Kidney (tissue), 22 donors: ENCODE measurements at places on chromosomes 12 and 14. TPM values are rescaled to one million over a fixed set of nuclear protein-coding genes. Genes with fewer than 3 reads are reported as not detected.
A peak's percentile ranks its signal among the peaks of the same experiment; 100 is the strongest.

DNA sequence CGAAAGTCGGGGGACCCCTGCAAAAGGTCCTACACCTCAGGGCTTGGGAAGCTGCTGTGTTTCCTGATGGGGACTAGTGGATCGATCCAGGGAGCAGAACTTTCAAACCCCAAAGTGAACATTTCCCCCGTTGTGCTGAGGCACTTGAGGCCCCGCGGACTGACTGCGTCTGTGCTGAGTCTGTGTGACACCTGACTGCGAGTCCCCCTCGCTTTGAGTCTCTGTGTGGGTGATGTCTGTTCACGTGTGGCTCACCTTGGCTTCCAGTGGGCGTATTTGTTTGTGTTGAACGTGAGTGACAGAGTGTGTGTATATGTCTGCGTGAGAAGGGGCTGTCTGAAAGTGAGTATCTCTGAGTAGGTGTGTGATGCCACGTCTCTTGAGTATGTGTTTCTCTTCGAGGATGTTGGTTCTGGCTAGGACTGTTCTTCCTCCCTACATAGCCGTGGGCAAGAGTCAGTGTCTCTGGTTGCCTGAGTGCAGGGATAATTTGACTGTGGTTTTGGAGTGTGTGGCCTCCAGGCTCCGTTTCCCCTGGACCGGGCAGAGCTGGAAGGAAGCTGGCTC lies 1.3 kb downstream of the TEAD4 start:
- no peaks in the 10 kb centered on the region for H3K36me3 ChIP-seq
- peaks cover 4% of the 10 kb centered on the region for H3K4me1 ChIP-seq
- no peak for DNase-seq

DNA sequence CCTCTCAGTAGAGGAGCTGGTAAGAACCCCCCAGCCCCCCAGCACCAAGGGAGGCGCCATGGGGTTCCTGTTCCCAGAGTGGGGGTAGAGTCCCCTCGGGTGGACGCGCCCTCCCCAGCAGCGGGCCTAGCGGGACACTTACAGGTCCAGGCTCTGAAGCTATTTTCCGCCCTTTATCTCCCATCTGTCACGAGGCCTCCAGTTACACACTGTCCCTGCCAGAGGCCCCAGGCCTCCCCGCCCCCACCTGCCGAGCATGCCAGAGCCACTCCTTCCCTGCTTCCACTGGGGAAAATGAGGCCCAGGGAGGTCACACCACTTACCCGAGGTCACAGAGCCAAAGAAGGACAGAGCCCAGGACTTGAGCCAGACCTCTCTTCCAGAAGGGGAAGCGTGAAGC lies 3.1 kb downstream of the C14orf180 start:
- H3K4me1 ChIP-seq = peaks cover 1% of the 10 kb centered on the region
- H3K27me3 ChIP-seq = no peaks in the 10 kb centered on the region
- no peaks in the 10 kb centered on the region for H3K36me3 ChIP-seq
- no peak overlapping the region for H3K27ac ChIP-seq
- H3K4me3 ChIP-seq = no peak overlapping the region

DNA sequence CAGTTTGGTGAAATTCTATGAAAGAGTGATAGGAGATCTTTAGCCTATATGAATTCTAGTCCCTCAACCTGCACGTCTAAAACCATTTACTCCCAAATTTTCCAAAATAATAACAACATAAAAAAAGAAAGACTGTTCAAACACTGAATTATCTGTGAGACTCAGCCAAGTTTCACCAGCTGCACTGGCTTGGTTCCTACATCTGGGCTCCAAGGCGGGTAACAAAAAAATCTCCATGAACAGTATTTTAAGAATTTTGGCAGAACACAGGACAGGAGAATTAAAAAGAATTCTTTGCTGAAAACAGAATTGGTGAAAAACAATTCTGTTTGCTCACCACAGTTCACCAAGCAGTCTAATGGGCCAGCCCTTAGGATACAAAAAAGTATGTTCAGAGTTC lies 536.8 kb upstream of the ATP2B1 start:
- DNase-seq = no peak
- no peaks in the 10 kb centered on the region for H3K27me3 ChIP-seq
- no peaks in the 10 kb centered on the region for H3K4me1 ChIP-seq
- no peak overlapping the region for H3K27ac ChIP-seq

DNA sequence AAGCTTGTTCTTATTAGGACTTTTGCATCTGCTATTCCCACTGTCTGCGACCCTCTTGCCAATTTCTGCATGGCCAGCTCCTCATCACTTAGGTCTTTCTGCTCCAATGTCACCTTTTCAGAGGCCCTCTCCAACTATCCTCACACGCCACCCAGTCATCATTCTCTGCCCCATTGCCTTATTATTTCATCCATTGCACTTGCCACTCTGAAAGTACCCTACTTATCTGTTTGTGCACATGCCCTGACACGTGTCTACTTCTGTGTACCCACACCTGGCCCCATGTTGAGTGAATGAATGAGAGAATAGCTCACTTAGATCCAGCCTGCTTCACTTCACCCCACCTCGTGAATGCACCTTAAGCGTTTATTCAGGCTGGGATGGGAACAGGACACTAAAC lies 218.7 kb upstream of the TBX3 start:
- no peaks in the 10 kb centered on the region for H3K36me3 ChIP-seq
- no peak overlapping the region for H3K4me3 ChIP-seq
- no peaks in the 10 kb centered on the region for H3K27me3 ChIP-seq
- no peak for DNase-seq
- H3K4me1 ChIP-seq = no peaks in the 10 kb centered on the region
- H3K27ac ChIP-seq = no peak overlapping the region

GRCh38 chr12:25767606-25768005 lies 190.9 kb upstream of the RASSF8 start:
- H3K27me3 ChIP-seq = no peaks in the 10 kb centered on the region
- no peaks in the 10 kb centered on the region for H3K4me1 ChIP-seq
- no peak overlapping the region for H3K27ac ChIP-seq
- no peak for DNase-seq

Gene ANAPC7
- 47.8 TPM for total RNA-seq

Gene PAH
- 8.7 TPM for total RNA-seq

DNA sequence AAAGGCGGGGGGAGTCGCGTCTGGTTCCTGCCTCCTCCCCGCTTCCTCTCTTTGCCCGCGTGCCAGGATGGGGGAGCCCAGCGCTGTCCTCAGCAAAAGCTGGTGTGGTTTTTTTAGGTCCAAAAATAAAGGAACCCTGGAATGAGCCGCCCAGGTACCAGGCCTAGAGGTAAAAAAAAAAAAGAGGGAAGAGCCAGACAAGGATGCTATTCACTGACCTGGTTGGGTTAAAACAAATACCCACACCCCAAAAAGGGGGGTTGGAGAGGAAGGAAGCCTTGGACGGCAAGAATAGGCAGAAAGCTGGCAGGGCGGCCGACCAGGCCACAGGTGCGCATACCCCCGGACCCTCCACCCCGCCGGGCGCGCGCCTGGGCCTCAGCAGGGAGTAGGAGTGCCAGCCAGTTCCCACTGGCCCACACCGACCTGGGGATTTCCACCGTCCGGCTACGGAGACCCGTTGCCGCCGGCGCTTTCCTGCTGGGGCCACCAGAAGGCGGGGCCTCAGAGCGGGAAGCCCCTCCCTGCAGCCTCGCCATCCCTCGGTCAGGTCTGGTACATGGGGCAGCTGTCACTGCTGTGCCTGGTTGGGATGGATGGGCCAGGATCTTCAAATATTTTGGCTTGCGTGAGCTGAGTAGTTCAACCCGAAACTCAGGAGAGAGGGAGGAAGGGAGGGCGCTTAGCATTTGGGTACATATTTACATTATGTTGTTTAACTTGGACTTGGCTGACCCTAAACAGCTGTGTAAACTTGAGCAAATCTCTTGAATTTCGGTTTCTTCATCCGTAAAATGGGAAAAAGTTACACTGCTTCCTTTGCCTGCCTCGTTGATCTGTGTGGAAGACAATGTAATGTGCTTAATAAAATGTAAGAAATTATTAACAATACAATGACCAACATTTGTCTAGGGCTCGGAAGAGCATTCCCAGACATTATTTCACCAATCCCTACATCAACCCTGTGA lies 5.4 kb upstream of the IRF2BPL start:
- H3K4me1 ChIP-seq = peaks cover 44% of the 10 kb centered on the region
- H3K27me3 ChIP-seq = no peaks in the 10 kb centered on the region
- peak overlapping the region; percentile 93 for H3K27ac ChIP-seq
- DNase-seq = peak; percentile 92
- no peaks in the 10 kb centered on the region for H3K36me3 ChIP-seq
- peak overlapping the region; percentile 63 for H3K4me3 ChIP-seq

DNA sequence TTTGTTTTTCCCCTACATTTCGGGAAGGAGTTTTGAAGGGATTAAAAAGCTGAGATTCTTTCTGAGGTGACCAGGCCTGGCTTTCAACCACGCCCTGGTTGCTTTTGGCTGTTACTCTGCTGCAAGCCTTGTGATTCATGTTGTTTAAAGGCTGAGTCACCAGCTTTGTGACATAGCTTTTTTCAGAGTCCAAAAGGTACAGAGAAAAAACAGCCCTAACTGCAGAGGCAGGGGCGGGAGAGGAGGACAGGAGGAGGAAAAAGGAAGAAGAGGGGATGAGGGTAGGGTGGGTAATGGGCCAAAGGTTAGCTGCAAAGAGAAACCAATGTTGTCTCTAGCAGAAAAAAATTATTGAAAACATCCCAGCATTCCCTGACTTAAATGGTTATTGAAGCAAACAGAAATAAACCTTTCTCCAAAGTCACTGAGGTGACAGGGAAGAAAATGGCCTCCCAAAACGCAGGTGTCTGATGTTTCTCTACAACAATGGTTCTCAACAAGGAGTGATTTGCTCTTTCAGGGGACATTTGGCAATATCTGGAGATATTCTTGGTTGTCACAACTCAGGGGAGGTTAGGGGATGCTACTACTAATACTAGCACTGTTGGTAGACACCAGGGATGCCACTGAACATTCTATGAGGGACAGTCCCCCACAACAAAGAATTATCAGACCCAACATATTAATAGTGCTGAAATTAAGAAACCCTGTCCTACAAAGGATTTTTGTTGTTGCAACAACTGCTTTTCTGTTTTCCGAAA lies 2.1 kb upstream of the UBC start:
- peak overlapping the region; percentile 61 for H3K4me3 ChIP-seq
- no peaks in the 10 kb centered on the region for H3K27me3 ChIP-seq
- peak; percentile 56 for DNase-seq
- H3K36me3 ChIP-seq = peaks cover 2% of the 10 kb centered on the region
- H3K4me1 ChIP-seq = peaks cover 23% of the 10 kb centered on the region

- H3K4me1 ChIP-seq = no peaks in the 10 kb centered on the region
- H3K36me3 ChIP-seq = no peaks in the 10 kb centered on the region
- no peaks in the 10 kb centered on the region for H3K27me3 ChIP-seq
- H3K27ac ChIP-seq = no peak overlapping the region
These were observed 102.0 kb upstream of the ARID2 start for GRCh38 chr12:45627407-45628069.

- no peak overlapping the region for H3K27ac ChIP-seq
- no peak overlapping the region for H3K4me3 ChIP-seq
These were observed 47.2 kb upstream of the PLEKHG3 start for GRCh38 chr14:64656986-64657385.

DNA sequence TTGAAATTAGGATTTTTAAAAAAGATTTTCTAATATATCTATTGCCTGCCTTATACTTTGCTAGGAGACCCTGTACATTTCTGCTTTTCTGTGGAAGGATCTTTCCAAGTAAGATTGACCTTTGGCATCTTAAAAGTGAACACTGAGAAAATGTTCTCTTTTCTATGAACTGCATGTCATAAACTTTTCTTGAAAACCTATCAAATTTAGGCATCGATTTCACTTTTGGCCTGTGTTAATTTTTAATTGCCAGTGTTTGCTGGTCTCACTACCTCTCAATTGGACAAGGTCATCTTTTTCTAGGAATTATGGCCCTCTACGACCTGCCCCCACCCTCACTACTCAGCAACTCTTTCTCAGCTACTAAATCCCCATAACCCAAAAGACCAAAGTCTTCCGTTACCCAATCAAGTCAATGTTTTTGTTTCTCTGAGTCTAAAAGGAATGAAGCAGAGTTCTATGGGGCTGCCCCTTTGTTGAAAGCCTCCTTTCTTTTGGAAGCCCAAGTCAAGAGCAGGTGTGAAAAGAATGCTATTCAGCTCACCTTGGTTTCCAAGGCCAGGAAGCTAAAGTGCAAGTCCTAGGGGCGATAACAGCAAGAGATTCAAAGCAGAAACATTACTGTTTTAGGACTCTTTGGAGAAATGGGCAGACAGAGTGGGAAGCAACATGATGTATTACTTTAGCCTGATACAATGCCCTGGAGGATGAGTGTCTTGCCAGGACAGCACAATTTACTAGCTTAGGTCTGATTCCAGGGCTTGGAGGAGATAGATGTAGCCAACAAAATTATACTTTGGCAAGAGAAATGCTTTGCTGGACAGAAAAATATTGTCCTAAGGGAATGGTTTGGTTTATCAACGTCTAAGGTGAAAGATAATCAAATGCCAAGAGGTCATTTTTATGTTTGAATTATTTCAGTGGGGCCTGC lies 55.0 kb downstream of the IGF1 start:
- peaks cover 4% of the 10 kb centered on the region for H3K4me1 ChIP-seq
- no peak overlapping the region for H3K27ac ChIP-seq
- H3K36me3 ChIP-seq = no peaks in the 10 kb centered on the region
- H3K27me3 ChIP-seq = no peaks in the 10 kb centered on the region

- no peak overlapping the region for H3K27ac ChIP-seq
- no peak for DNase-seq
- no peaks in the 10 kb centered on the region for H3K4me1 ChIP-seq
- H3K4me3 ChIP-seq = no peak overlapping the region
- H3K27me3 ChIP-seq = no peaks in the 10 kb centered on the region
These were observed 86.4 kb upstream of the RTL1 start for GRCh38 chr14:100989924-100990323.

DNA sequence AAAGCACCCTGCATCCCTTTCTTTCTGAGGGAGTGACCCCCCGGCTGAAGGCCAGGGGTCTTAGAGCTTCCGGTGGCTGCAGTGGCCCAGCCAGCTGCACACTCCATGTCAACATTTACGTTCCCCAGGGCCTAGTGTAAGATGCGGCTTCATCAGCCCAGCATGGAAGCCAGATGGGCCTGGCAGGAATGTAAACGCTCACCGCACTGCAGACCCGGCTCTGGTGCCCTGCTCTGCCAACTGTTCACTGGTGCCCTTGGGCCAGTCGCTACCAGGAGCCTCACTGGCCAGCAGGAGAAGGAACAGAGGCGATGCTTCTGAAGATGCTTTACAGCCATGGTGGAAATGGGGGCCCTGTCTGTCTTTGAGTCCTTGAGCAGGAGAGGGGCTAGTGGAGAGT lies 8.6 kb upstream of the TMEM119 start:
- no peak for DNase-seq
- no peak overlapping the region for H3K4me3 ChIP-seq
- no peaks in the 10 kb centered on the region for H3K4me1 ChIP-seq
- no peaks in the 10 kb centered on the region for H3K36me3 ChIP-seq

DNA sequence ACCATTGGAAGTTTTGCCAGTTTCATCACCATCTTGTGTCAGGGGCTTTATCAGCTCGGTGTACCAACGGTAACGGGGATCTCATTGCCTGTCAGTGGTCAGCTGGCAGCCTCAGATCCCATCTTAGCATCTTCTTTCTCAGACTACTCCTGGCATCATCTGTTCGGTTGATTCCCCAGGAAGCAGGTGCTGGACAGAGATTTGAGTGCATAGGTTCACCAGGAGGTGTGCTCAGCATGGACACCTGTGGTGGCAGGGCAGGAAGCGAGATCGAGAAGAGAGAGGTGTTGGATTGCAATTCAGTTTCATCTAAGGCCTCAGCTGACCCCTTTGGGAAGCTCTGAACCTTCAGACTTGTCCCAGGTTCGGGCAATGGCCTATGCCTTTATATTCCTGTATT lies 76.0 kb downstream of the C12orf75 start:
- H3K4me1 ChIP-seq = no peaks in the 10 kb centered on the region
- DNase-seq = no peak
- no peak overlapping the region for H3K4me3 ChIP-seq
- no peaks in the 10 kb centered on the region for H3K27me3 ChIP-seq

GRCh38 chr12:93089805-93090569 lies 160.9 kb upstream of the EEA1 start:
- H3K27ac ChIP-seq = no peak overlapping the region
- DNase-seq = no peak
